ENCODE measurements at places on chromosomes 5 and 9.
A peak's percentile ranks its signal among the peaks of the same experiment; 100 is the strongest.

- DNase-seq = no peak
These were observed 85.7 kb downstream of the IZUMO3 start for GRCh38 chr9:24459953-24460352.

DNA sequence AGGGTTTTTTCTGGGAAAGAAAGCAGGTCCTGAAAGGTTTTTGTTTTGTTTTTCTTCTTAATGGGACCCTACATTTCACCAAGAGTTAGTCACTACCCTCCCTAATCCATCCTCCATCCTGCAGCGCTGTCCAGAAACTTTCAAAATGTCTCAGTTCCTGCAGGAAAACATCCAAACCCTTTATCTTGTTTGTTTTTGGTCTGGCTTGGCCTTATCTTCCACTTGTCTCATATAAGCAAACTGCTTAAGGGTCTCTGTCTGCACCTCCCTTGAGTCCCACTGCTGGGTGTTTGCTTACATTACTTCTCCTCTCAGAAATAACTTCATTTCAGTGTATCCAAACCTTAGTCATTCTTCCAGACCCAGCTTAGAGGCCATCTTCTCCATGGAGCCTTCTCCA lies 11.0 kb upstream of the TRAF1 start:
- no peak for DNase-seq

DNA sequence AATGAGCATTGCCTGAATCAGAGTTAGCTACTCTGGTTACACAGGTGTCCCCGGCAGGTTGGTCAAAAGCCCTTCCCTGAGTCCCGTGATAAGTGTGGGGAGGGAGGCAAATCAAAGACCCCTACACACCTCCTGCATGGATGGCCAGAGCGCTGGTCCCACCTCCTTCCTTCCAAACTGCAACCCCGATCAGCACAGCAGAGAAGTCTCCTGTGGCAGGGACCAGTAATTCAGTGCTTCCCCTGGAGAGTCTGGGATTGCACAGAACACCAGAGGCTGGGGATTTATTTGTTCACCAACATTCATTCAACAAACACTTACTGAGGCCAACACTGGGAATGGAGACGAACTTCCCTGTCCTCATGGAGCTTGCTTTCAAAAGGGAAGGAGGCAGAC lies 46.2 kb downstream of the NSUN2 start:
- no peak for DNase-seq

DNA sequence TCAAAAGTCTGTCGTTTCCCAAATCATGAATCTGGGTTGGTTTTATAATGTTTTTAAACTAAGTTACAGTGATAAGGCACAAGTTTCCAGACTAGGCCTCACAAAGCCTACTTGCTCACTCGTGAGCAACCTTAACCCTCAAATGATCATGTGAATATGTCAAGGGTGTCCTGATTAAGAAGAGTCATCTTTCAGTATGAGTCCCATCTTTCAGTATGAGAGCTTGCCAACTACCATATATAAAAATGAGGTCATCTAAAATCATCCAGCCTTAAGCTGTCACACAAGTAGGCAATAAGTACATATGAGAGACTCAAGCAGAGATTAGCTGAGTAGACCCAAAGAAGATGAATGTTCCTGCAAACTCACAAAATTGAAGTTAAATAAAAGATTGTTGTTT lies 668.4 kb upstream of the FAM174A start:
- no peak for DNase-seq

GRCh38 chr9:69181908-69182353 lies 7.9 kb downstream of the TJP2 start:
- no peak for DNase-seq

DNA sequence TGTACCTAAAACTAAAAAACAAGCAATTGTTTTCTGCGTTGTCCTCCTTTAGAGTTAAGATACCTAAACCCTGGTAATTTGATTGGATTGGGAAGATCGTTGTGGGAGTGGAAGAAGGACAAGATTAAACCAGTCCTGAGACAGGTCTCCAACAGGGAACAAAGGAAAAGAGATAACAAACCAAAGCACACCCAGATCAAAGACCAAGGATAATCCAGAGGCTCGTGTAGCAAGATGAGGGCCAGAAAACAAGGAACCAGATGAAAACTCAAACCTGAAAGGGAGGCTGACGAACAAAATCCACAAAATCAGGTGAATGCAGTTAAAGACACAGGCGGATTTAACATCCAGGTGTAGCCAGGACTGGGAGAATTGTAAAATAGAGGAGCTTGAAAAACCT lies 618.1 kb downstream of the SLCO4C1 start:
- no peak for DNase-seq

DNA sequence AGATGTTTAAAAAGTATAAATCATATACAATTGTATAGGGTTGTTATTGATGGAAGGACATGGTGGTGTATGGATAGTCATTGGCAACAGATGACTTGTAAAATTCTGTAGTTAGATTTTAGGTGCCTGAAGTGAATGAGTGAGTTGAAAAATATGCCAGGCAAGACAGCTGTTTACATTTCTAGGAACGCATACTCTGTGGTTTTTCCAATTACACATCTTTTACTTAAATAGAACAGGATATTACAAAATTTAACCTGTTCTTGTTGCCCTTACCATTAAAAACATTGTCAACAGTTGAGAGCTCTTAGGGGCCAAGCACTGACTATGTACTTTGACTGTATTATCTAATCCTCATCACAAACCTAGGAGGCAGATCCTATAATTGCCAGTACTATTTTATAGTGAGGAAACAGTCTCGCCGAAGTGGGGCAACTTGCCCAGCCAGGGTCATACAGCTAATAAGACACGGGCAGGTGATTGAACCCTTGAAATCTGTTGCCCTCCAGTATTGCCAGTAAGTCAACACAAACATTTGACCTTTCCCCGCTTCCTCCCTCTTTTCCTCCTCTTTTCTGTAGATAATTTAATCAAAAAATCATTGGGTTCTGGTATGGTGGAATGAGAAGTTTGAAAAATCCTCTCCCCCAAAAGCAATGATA lies 88.6 kb downstream of the MACROH2A1 start:
- DNase-seq = no peak

DNA sequence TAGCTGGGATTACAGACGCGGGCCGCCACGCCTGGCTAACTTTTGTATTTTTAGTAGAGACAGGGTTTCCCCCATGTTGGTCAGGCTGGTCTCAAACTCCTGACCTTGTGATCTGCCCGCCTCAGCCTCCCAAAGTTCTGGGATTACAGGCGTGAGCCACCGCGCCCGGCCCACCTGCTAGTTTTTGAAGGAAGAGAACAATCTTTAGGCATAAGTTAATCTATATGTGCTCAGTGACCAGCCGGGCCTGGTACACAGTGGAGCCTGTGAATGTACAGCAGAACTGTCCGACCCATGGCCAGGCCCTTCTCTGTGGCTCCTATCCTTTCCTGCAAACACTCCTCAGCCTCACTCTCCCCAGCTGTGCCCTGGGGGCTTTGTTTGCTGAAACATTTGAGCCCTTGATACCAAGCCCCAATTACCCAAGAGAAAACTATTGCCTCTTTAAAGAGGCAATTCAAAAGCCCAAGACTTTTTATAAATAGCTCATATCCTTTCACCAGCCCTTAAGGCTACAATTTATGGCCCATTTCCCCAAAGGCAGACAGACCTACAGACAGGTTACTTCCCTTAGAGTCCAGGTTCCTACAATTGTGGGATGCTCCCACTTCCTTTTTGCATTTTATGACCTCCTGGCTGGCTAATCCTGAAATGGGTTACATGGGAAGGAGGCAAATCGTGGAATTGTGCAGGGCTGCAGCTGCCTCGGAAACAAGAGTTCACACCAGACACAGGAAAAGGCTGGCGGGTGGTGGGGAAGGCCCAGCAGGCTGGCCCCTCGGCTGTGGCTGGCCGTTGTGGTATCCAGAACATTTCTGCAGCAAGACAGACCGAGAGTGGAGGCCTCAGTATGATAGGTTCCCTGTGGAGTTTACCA lies 37.5 kb downstream of the SPRY4 start:
- DNase-seq = no peak

GRCh38 chr5:142324136-142324870 lies 518 bp downstream of the SPRY4 start:
- DNase-seq = peak; percentile 33

GRCh38 chr5:136018814-136019783 lies 9.7 kb upstream of the TGFBI start:
- no peak for DNase-seq

Data from stimulated activated CD4-positive, alpha-beta T cell treated with anti-CD3 and anti-CD28 coated beads, Interleukin-2, amount 100 ng/mL, for 4 hours (primary cell).